ENCODE measurements at places on chromosomes 16 and 17. TPM values are rescaled to one million over a fixed set of nuclear protein-coding genes. Genes with fewer than 3 reads are reported as not detected.

DNA sequence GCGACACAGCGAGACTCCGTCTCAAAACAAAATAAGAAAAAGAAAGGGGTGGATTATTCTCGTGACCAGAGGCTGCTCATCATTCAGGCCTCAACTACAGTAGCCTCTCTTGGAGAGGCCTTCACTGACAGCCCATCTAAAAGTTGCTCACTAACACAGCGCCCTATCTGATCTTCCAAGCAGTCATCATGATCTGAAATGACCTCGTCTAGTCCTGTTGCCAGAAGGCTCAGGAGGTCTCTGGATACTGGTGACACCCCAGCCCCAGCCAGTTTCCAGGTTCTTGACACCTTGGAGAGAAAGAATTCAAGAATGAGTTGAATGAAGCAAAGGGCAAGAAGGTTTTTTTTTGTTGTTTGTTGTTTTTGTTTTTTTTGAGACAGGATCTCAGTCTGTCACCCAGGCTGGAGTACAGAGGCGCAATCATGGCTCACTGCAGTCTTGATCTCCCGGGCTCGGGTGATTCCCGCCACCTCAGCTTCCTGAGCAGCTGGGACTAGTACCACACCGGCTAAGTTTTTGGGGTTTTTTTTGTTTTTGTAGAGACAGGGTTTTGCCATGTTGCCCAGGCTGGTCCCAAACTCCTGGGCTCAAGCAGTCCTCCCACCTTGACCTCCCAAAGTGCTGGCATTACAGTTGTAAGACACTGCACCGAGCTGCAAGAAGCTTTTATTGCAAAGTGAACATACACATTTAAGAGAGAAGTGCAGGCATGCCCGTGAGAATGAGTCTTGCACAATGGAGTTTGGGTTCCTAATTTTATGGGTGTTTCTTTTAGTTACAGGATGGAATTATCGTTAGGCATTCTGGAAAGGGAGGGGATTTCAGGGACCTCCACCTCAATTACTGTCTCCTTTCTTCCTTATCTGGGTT lies 2.7 kb upstream of the ZC3H7A start:
- DNase-seq, result peak; percentile 47

- no peak for DNase-seq
Observed at GRCh38 chr16:57151369-57151768, 34.5 kb downstream of the PSME3IP1 start.

Gene TIMP2
- total RNA-seq, result 1.0 TPM

Gene NKD1
- 1.1 TPM for total RNA-seq

Gene RAB34
- total RNA-seq, result 17.6 TPM
